Psoas muscle (tissue), 8 donors: ENCODE measurements at places on chromosomes 3 and 15.
A peak's percentile ranks its signal among the peaks of the same experiment; 100 is the strongest.

GRCh38 chr15:74983725-74984231 is 11.6 kb upstream of the SCAMP5 start:
- DNase-seq = no peak

GRCh38 chr3:189664311-189664710 is 33.1 kb downstream of the TP63 start:
- peak; percentile 37 for DNase-seq

DNA sequence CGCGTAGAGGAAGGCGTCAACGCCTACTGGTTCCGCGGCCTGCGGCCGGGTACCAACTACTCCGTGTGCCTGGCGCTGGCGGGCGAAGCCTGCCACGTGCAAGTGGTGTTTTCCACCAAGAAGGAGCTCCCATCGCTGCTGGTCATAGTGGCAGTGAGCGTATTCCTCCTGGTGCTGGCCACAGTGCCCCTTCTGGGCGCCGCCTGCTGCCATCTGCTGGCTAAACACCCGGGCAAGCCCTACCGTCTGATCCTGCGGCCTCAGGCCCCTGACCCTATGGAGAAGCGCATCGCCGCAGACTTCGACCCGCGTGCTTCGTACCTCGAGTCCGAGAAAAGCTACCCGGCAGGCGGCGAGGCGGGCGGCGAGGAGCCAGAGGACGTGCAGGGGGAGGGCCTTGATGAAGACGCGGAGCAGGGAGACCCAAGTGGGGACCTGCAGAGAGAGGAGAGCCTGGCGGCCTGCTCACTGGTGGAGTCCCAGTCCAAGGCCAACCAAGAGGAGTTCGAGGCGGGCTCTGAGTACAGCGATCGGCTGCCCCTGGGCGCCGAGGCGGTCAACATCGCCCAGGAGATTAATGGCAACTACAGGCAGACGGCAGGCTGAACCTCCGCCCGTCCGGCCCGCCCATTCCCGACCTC is 4.1 kb downstream of the ISLR2 start:
- DNase-seq = peak; percentile 40

- DNase-seq = no peak
These were observed 43.1 kb downstream of the PLXNA1 start for GRCh38 chr3:127026036-127026435.

GRCh38 chr15:59206623-59207183 is at the start of gene LDHAL6B:
TSS of gene LDHAL6B (plus strand) at chr15:59206843. CDS start at chr15:59206941, 98 bp downstream.
- no peak for DNase-seq

DNA sequence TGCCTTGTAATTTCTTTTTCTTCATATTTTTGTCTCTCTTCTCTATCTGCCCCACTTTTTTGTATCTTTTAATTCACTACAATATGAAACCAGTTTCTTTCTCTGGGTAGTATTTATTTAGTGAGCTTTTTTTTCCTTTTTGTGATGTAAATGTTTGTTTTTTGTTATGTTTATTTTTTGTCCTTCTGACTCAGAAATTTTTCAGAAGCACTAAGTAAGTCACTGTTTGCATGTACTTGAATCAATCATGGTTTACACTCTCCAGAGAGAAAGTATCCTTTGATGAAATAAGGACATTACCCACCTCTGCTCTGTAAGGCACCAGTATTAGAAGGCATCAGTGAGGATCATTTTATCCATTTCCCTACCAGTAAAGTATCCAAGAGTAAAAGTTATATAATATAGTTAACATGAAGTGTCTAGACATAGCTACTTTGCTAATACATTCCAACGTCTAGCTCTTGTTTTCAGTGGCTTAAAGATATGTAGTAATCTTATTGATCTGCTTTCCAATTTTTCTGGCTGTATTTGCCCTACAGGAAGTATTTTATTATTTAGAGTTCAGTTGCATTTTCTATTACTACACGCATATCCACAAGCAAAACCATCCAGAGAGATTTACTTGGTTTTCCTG is 25.4 kb downstream of the FILIP1L start:
- DNase-seq = no peak

GRCh38 chr15:59819092-59819491 is 130.0 kb upstream of the BNIP2 start:
- no peak for DNase-seq

- DNase-seq = no peak
These were observed 28.3 kb upstream of the TBC1D5 start for GRCh38 chr3:17770682-17771081.
